Stimulated activated CD4-positive, alpha-beta T cell treated with anti-CD3 and anti-CD28 coated beads, Interleukin-1b, Interleukin-23, amount 100 ng/mL, for 1 hour (primary cell): ENCODE measurements at places on chromosomes 6 and 20.

DNA sequence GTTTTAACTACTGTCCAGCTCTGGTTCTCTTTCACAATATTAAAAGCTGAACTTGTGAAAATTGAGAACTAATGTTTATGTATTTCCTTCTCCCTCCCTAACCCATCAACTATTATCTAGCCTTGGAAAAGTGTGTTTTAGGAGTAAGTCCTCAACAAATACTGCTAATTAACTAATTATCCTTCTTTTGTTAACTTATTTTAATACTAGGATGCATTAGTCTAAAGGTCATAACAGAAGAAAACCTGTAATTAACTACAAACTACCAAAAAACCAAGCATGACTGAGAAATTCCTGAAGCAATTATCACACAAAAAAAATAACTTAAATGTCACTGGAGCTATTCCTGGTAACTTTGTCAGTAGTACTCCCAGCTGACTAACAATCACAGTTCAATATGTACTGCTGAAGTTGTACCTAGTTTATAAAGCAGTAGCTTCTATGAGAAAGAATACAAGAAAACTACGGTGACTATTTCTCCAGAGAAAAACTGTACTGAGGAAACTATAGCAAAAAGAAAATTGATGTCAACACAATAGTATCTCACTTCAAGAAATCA lies 301.9 kb downstream of the LAMA2 start:
- no peak for DNase-seq

DNA sequence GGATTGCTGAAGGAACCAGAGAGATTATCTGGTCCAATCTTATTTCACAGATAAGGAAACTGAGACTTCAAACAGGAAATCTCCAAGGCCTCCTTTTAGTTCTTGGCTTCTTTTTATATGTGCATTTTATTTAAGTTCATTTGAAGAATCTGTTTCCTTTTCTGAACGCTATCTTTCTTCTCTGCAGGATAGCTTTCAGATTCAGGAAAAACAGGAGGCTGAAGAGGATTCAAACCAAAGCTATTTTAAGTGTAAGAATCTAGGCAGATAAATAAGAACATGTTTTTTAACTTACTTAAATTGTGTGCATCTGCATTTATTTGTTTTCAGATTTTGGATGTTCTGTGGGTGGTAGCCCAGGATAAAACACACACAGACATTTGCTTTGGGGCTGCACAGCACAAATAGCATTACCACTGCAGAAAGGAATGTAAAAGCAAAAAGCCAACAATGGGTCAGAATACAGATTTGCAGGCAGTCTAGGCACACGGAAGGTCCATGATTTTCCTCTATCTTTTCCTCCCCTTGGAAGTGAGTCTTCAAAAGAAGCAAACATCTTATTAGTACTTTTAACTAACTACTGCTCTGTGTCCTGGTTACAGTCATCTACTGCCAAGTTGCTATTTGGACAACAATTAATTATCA lies 188.8 kb upstream of the TBX18 start:
- no peak for DNase-seq

DNA sequence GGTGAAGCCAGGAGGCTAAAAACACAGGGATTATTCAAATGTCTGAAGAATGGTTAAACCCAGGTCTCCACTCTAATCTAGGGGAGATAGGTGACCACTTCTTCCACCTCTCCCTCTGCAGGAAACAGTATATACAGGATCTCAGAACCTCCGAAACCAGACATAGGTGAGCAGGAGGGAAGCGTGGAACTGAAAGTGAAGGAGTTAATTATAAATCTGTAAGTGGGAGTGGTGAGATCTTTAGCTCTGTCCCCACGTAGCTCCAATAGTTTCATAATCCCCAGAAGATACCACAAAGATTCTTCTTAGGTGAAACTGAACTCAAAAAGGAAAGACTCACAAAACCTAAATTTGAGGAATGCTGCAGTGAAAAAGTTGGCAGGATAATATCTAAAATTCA lies 76.8 kb downstream of the THEMIS start:
- no peak for DNase-seq

DNA sequence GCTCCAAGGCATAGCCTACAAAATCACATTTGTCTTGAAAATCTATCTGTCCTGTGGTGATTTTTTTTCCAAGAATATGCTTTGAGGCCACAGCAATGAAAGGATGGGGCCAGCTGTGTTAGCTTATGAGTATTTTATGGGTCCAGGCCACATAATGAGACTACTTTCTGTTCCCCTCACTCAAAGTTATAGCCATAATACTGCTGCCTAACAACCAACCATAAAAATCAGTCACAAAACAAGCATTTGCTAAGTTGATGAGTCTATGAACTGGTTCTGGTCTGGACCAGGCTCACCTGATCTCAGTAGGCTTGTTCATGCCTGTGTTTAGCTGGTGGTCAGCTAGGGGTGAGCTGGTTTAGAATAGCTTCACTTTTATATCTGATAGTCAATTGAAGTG lies 192.5 kb upstream of the PLCB4 start:
- DNase-seq: no peak

DNA sequence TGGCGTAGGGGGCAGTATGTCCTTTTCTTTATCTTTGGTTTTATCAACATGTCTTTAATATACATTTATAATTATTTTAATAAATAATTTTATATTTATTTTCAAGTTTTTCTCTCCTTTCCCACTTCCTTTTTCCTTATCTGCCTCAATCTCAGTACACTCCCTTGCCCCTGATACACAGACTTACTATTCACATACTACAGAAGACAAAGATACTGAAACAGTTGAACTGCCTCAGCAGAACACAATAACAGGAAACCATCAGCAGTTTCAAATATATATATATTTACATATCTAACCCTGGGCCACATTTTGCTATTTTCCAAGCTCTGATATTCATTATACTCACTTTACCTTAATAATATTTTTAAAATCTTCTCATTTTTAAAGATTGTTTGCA lies 19.8 kb downstream of the IBTK start:
- no peak for DNase-seq

DNA sequence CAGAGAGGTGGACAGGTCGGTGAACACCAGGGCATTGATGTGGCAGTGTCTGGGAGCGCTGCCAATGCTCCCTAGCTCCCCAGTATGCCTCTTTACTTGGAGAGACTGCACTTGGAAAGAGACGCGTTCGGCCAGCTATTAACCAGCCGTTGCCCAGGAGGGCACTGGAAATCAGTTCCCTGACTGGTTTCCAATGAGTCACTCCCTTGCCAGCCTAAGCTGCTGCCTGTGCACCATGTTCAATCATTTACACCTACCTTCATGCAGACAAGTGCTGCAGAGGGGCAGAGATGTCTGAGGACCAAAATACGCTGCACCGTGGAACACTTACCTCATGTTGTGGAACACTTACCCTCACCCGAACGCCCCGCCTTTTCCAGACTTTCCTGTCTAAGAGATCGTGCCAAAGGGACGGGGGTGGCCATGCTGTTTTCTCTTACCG lies 151.6 kb downstream of the SOBP start:
- no peak for DNase-seq

DNA sequence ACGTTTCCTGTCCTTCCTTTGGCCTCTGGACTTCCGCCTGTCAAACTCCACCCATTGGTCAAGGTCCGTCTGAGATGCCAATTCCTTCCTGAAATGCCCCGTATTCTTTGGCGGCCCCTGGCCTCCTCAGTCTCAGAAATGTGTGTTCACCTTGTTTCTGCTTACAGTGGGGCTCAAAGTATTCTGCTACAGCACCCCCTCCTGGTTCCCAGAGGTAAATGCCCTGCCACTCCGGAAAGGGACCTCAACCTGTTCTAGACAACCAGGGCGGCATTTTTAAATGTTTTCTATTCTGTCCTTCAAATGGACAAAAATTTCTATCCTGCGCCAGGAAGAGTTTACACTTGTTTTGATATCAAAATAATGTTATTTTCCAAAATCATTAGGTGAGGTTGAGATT lies 12.1 kb upstream of the PAX1 start:
- DNase-seq: no peak

GRCh38 chr6:112468359-112468758 lies 121.2 kb downstream of the RFPL4B start:
- DNase-seq: no peak

DNA sequence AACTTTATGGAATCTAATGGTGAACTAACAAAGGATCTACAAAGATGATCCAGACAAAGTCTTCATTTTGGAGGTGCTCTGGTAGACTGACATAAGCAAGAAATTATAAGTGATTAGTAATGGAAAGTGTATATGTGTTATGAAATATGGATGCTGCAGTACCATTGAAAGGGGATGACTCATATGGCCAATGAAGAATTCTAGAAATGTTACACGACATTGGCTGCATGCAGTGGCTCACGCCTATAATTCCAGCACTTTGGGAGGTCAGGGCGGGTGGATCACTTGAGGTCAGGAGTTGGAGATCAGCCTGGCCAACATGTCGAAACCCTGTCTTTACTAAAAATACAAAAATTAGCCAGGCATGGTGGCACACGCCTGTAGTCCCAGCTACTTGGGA lies 23.5 kb downstream of the CFAP206 start:
- DNase-seq: no peak

DNA sequence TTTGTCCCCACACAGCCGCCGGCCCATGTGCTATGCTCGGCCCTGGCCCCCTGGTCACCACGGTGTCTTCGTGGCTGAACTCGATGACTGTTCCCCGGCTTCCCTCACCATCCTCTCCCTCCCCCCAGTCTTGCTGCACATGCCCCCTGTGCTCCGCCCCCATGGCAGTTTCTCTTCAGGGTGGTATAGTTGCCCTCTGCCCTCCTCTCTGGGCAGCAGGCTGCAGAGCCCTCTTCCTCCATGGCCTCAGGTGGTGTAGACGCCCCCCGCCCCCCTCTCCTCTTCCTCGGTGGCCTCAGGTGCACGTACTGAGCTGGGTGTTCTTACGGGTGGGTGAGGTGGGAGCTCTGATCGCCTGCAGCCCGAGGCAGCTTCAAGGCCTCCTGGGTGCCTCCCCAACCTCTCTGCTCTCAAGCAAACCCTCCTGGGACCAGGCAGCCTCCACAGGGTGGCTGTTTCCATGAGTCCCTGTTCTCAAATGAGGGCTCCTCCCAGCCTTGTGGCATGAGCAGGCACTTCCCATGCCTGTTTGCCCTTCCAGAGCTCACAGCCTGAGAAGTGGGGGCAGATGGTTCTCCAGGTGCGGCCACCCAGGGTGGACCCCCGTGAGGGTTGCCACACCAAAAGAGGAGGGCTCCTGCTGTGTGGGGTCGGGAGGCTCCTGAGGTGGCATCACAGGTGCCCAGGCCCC lies 24.8 kb downstream of the COL20A1 start:
- DNase-seq: no peak

GRCh38 chr20:60485012-60485760 lies 527.0 kb downstream of the CDH26 start:
- DNase-seq: no peak

DNA sequence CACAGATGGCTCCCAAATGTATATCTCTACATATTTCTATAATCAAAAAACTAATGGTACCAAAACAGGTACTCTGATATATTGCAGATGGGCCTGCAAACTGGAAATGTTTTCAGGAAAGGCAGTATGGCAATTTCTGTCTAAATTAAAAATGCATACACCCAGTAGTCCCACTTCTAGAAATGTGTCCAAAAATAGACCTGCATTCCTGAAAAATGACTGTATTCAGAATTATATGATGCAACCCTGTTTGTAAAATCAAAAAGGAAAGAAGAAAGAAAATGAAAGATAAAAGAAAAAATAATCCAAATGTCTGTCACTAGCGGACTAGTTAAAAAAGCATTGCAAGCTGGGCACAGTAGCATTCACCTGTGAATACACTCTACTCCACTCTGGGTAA lies 12.9 kb upstream of the MICB start:
- DNase-seq: no peak

- DNase-seq: no peak
Measured at GRCh38 chr6:112773187-112773586, 426.1 kb downstream of the RFPL4B start.

GRCh38 chr6:15744818-15745402 lies 82.1 kb upstream of the DTNBP1 start:
- DNase-seq: no peak

- no peak for DNase-seq
Measured at GRCh38 chr6:33589392-33589730, 9.3 kb upstream of the BAK1 start.

- no peak for DNase-seq
Measured at GRCh38 chr6:128827675-128828464, 55.1 kb upstream of the LAMA2 start.

GRCh38 chr6:106084106-106084988 lies 1.8 kb upstream of the PRDM1 start:
- no peak for DNase-seq

DNA sequence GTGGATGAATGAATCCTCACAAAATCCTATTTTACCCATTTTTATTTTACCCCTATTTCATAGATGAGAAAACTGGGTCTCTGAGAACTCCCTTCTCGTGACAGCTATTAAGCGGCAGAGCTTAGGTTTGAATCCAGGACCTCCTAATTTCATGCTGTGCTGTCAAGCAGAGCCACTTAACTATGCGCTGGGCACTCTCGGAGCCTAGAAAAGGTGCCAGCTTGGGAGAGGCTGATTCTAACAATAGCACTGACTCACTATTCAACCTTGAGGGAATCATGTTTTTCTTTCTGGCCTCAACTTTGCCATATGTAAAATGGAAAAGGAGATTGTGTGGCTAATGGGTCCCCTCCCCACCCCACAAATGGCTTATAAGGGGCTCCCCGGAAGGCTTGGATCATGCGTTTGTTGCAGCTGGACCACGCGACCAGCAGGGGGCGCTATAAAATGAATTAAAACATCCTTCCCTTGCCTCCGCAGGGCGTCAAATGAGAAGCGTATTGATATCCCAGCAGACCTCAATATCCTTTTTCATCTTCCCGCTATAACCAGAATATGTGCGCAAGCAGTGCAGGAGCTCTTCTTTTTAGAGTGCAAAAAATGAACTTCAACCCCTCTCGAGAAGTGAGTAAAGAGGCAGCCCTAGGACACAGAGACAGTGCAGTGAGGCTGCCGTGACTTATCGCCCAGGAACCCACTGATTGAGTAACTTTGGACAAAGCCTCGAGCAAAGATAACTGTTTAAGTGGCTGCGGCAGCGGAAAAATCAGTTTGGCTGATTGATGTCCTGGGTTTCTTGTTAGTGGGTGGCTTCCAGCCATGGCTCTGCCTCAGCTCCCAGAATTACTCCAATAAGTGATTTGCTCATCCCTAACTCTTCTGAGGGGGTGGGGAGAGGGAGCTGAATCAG lies 12.8 kb upstream of the PDYN start:
- DNase-seq: no peak

DNA sequence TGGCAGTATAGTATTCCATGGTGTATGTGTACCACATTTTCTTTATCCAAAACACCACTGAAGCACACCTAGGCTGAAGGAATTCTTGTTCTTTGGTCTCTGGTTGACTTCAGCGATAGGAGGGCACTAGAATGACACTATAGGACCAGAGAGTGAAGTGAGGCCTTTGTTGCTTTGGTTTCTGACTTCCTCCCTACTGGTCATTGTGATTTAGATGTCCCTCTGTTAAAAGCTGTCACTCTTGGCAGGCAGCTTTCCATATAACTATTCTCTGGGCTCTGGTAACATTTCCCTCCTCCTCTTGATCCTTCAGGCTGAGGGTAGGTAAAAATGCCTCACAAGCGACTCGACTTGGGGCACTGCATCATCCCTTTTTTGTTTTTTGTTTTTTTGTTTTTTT lies 236.3 kb downstream of the MAFB start:
- no peak for DNase-seq
